ENCODE measurements at places on chromosomes 6 and 20.

DNA sequence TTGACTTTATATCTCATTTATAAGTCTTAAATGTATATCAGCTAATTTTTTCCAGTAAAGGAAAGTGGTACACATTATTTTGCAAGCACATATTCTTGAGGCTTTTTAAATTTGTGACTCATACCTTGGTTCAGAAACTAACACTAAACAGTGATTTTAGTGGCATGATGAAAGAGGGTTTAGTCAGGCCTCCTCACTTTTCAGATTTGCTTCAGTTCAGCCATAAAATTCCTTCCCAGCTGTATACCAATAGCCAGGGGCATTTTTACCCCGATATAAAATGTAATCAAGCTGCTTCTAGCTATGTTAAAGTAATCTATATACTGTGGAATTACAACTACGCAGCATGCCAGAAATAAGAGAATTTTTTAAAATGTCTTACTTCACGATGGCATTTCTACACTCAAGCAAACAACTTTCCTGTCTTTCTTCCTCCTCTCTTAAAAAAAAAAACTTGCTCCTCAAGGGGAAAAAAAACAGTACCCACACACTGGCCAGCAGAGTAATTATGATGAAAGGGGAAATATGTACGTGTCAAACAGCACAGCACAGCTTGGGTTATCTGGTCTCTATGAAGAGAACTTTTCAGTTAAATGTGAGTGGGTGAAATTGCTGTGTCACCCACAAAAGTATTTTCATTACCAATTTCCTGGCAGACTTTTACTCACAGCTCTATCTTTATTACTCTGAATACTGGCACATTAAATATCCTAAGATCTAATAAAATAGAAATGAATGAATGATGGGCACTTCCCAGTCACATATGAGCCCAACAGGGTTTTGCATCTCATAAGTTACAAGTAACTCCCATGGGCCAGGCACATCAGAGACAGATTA is 244.8 kb upstream of the TENT5A start:
- no peak for DNase-seq

DNA sequence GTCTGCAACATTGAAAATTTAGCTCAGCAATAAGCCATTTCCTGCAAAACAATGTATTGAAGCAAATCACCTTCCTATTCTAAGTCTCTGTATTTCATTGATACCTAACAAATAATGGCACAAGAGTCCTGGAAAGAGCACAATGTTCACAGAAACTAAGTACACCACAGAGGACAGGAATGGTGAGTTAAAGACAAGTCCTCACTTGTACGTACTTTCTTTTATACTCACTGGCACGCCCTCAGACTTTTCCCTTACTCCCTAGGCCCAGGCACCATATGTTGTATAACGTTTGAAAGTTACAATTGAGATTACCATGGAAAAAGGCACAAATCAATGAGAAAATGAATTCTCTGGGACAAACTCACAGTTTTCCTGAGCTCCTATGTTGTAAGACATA is 683.0 kb upstream of the MANEA start:
- no peak for DNase-seq

- no peak for DNase-seq
These were observed 92.6 kb downstream of the PDE7B start for GRCh38 chr6:135944120-135944519.

DNA sequence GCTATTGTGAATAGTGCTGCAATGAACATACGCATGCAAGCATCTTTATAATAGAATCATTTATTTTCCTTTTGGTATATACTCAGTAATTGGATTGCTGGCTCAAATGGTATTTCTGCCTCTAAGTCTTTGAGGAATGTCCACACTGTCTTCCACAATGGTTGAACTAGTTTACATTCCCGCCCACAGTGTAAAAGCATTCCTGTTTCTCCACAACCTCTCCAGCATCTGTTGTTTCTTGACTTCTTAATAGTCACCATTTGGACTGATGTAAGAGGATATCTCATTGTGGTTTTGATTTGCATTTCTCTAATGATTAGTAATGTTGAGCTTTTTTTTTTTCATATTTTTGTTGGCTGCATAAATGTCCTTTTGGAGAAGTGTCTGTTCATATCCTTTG is 208.7 kb downstream of the PHF3 start:
- DNase-seq: no peak
